Activated CD4-positive, alpha-beta T cell treated with anti-CD3 and anti-CD28 coated beads for 4 hours (primary cell): ENCODE measurements at places on chromosomes 11 and 22.

DNA sequence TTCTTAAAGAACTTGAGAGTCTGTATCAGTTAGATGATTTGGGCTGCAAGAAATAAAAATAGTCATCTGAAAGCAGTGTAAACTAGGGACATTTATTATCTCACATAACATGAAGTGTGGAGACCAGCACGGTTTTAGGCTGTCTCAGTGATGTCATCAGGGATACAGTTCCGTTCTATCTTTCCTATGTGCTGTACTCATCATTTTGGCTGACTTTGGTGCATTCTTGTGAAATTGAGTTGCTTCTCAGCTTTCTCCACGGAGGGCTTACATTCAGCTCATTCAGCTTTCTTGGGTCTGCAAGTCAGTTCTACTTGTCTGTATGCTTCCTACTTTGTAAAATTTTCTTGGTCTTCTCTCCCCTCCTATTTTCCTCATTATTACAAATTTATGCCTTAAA lies 51.8 kb upstream of the LIN7C start:
- DNase-seq: no peak

DNA sequence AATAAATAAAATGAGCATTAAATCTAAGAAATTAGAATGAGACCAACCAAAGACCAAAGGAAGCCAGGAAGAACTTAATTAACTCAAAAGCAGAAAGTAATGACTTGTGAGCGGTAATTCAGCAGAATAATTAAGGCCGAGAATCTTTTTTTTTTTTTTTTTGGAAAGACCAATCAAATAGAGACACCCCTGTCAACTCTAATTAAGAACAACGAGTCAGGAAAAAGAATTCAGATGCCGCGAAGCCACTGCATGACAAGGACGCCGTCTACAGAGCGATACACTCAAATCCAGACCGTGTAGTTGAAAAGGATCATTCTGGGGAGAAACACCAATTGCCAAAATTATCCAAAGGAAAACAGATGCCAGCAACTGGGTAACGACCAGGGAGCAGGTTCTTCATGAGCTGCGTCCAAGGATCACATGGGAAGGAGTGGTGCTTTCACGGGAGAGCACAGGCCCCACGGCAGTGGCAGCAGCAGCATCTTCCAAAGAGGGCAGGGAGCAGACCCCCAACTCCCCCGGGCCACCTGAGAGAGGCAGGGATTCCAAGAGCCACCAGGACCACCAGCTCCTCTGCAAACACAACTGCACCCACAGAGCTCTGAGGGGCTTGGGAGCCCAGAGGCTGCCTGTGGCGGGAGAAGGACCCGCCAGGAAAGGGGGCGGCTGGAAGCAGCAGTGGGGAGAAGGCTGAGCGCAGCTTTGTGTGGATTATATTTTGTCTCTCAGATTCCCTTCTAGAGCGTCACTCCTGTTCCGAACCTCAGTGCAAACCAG lies 469.8 kb downstream of the BRD1 start:
- no peak for DNase-seq

DNA sequence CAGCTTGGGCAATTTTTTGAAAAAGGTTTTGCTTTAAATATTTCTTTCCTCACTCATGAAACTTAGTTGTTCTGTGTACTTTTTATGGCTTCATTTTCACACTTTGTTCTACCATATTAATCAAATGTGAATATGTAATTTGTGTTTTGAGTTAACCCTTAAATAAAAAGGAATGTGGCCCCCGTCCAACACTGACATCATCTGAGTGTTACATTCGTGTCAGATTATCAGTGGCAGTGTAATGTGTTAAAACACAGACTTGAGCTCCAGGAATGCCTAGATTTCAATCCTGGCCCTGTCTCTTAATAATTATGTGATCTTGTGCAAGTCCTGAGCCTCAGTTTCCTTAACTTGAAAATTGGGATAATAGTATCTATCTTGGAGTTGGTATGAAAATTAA lies 5.6 kb downstream of the RTN3 start:
- no peak for DNase-seq

DNA sequence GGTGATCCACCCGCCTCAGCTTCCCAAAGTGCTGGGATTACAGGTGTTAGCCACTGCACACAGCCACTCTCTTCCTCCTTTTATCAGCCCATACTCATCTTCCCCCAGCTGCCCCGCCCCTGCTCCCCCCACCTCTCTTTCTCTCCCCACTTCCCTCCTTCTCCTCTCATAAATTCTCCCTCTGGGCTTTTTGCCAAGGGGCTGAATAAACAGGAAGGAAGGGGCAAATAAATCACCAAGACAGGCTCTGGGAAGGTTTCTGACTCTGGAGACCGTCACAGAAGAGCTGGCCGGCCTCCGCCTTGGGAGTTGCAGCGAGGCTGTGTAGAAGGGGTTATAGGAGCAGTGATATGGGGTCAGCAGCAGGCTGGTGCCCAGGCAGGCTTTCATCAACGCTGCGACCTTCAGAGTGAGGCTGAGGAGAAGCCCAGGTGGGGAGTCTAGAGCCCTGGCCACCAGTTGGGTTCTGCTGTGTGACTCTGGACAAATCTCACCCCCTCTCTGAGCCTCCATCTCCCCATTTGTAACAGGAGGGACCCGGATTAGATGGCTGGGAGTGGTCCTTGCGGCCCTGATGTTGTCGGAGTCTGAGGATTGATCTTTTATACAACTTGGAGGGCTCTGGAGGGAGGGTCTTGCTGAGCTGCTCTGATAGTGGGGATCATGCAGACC lies 62.6 kb upstream of the RASD2 start:
- no peak for DNase-seq

DNA sequence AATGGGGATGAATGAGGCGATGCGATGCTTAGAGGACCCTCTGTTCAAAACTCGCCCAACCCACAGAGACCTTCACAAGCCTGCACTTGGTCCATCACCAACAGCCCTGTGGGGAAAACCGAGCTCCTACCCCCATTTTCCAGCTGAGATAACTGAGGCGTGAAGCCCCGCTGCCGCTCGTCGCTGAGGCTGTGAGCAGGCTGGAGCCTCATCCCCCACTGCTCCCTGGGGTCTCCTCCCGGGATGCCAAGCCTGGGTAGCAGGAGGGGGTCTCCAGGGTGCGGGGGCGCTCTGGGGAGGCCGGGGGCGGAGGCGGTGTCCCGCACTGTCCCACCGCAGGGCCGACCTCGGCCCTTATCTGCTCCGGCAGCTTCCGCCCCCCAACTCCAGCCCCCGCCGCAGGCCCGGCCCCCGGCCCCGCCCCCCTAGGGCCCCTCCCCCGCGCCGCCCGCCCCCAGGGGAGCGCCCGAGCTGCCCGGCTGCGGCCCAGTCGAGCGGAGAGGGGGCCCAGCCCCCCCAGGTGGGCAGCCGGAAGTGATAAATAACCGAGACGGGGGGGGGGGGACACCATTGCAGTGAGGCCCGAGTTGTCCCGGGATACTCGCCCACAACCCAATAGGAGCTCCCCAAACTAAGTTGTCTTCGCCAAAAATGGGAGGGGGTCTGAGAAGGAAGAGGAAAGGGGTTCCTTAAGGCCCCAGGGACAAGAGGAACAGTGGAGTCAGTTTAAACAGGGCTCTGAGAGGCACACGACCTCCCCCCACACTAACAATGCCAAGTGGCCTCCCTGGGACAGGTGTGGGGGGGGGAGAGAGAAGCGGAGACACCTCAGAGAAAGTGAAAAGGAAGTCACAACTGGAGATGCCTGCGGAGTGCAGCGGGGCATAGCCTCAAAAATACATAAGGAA lies 8.3 kb upstream of the SLC39A13 start:
- peak; percentile 27 for DNase-seq

GRCh38 chr11:106311531-106312230 lies 234.2 kb downstream of the AASDHPPT start:
- no peak for DNase-seq

- DNase-seq: no peak
Observed at GRCh38 chr11:11427542-11427941, 74.5 kb upstream of the CSNK2A3 start.

GRCh38 chr11:128488471-128488870 lies 98.9 kb downstream of the ETS1 start:
- DNase-seq: no peak

DNA sequence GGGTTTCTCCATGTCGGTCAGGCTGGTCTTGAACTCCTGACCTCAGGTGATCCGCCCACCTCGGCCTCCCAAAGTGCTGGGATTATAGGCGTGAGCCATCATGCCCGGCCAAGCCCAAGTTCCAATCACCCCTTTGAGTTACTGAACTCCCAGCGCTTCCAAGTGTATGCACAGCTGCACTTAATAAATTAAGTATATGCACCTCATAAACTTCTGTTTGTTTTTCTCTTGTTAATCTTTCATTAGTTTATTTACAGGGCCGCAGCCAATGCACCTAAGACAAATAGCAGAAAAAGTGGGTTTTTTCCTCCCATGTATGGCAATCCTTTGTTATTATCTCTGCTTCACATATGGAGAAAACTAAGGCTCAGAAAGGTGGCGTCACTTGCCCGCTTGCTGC lies 21.3 kb downstream of the SYN3 start:
- DNase-seq: no peak

- no peak for DNase-seq
Observed at GRCh38 chr22:27253108-27253902, 548.3 kb downstream of the MN1 start.

GRCh38 chr11:130474637-130475400 lies 26.4 kb downstream of the ADAMTS15 start:
- DNase-seq: no peak

- peak; percentile 9 for DNase-seq
Observed at GRCh38 chr11:82765466-82766034, 31.9 kb upstream of the FAM181B start.

GRCh38 chr11:45368697-45369096 lies 82.6 kb upstream of the SYT13 start:
- DNase-seq: no peak

DNA sequence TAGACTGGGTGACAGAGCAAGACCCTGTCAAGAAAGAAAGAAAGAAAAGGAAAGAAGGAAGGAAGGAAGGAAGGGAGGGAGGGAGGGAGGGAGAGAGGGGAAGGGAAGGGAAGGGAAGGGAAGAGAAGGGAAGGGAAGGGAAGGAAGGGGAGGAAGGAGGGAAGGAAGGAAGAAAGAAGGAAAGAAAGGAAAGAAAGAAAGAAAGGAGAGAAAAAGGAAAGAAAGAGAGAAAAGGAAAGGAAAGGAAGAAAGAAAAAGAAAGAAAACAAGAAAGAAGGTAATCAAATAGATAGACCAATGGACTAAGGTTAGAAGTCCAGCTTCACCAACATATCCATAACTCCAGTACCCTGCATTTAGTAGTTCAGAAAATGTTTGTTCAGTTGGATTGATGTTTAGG lies 18.2 kb upstream of the EMSY start:
- DNase-seq: no peak

- DNase-seq: no peak
Observed at GRCh38 chr22:32760815-32761214, 40.7 kb upstream of the TIMP3 start.

- DNase-seq: no peak
Observed at GRCh38 chr11:116835042-116835772, 2.2 kb downstream of the APOA1 start.

DNA sequence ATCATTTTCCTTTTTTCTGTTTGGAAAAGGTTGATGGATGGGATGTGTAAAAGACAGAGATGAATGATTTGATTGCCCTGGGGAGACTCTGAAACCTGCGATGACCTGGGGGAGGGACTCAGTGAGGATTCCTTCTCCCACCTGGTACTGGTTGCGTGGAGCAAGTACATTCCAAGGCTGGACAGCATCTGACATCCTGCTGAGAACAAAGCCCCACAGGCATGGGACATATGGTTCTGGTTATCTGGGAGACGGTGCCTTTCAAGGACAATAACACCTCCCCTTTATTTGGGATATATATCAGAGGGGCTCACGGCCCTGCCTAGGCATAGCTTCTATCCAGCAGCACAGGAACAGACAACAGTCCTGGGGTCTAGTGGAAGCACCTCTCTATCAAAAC lies 527.8 kb downstream of the METTL15 start:
- DNase-seq: no peak

DNA sequence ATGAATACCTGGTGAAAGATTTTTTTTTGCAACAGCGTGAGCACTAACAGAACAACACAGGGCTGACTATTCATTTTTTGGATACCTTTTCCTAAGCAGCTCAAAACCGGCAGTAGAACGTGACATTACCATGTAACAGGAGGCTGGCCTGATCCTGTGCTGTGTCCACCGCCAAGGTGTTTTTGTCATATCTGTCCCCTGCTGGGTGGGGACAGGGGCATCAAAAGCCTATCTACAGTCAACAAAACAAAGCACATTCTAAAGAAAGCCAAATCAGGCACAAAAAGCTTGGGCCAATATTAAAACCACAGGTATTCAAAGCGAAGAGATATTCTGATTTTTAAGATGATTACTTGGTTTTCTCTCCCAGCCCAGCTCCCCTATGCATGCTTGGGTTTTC lies 151.2 kb downstream of the LRRC4C start:
- DNase-seq: no peak

- DNase-seq: no peak
Observed at GRCh38 chr11:27912916-27913315, 195.0 kb downstream of the KIF18A start.

GRCh38 chr22:31742115-31742514 lies 7.8 kb downstream of the PRR14L start:
- no peak for DNase-seq

DNA sequence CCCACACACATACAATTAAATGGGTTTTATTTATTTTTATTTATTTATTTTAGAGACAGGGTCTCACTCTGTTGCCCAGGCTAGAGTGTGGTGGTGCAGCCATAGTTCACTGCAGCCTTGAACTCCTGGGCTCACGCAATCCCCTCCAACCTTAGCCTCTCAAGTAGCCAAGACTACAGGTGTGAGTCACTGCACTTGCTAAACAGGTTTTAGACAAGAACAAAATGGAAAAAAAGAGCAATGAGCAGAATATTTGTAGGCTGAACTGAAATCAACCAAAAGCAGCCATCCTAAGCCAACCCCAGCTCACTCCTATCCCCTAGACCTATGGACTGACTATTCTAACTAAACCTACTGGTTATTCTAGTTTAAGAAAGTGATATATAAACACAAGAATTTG lies 37.8 kb downstream of the MRE11 start:
- no peak for DNase-seq

DNA sequence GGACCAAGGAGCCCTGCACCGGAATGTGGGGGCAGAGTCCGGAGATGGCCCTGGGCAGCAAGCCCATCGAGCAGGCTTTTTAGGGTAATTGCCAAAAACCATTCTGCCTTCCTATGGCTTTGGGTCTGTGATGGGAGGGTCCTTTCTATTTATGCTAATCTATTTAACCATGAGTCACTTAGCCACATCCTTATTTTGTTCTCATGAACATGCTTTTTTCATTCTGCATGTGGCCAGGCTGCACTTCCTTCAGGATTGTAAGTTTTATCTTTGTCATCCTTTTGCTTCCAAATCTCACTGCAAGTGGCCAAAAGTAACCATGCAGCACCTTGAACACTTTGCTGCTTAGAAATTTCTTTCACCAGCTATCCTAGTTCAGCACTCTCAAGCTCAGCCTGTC lies 88.3 kb downstream of the EFCAB6 start:
- DNase-seq: no peak
